Activated T-cell treated with anti-CD3 and anti-CD28 coated beads, Interleukin-2, amount 50 U/mL, for 72 hours (primary cell): ENCODE measurements at places on chromosomes 11 and 22. TPM values are rescaled to one million over a fixed set of nuclear protein-coding genes. Genes with fewer than 3 reads are reported as not detected.

PIWIL4 gene
- 1.1 TPM for total RNA-seq

DDTL gene
- total RNA-seq: 0.95 TPM

TRIM44 gene
- total RNA-seq: 53.1 TPM

- no peak for DNase-seq
Measured at GRCh38 chr11:118842369-118842768, 41.3 kb upstream of the CXCR5 start.

DNA sequence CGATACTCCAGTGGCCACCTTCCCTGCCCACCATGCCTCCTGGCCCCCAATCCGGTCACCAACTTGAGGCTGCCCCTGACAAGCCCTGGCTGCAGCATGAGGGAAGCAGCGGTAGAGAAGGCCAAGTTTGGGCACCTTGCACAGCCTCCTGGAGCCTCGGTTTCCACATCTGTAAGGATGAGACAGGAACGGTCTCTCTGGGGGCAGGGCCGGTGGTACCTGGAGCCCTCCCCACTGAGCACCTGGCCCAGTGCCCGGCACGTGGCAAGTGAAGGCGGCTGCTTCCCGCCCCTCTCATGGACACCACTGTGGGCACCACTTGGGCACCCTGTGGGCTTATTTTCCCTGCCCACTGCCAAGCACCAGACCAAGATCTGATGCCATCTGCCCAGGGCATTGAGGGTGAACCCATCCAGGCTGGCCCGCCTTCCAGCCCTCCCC lies 77.8 kb downstream of the CDKN1C start:
- DNase-seq: no peak
